Activated naive CD8-positive, alpha-beta T cell treated with anti-CD3 and anti-CD28 coated beads, Interleukin-2, amount 50 U/mL, for 16 hours (primary cell): ENCODE measurements at places on chromosomes 5 and 9.

DNA sequence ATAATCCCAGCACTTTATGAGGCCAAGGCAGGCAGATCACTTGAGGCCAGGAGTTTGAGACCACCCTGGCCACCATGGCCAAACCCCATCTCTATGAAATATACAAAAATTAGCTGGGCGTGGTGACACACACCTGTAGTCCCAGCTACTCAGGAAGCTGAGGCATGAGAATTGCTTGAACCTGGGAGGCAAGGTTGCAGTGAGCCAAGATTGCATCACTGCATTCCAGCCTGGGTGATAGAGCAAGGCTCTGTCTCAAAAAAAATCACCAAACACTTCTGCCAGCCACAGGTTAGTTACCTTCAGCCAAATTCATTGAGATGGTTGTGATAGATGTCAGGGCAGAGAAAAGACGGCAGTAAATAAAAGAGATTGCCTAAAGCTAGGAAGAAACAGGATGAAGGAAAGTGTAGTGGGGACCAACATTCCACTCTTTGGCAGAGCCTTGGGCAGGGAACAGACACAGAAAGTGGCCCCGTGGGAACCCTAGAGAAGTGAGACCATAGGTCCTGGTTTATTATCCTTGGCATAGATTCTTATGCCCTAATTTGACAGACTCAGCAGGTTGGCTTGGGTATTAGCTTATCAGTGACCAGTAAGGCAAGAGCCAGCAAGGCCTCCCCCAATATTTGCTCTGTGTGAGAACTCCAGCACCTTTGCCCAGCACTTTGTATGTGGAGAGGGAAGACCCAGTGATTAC, 5.5 kb upstream of the CEP120 start:
- no peak for DNase-seq

DNA sequence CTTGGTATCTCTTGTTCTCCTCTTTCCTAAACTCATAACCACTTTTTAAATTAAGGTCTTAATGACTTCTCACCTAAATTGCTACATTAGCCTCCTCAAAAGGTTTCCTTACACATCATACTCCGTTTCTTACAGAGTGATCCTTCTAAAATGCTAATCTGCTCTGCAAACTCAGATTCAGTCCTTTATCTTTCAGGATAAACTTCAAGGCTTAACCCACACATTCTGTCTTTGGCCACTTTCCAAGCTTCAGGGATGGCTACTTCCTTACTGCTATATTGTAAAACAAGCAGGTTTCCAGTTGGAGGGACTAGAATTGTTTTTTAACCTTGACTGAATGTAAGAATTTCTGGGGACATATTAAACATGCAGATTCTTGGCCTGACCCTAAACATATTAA, 105.5 kb upstream of the CHD1 start:
- DNase-seq: no peak

GRCh38 chr5:89313044-89313443, 430.1 kb upstream of the MEF2C start:
- no peak for DNase-seq

DNA sequence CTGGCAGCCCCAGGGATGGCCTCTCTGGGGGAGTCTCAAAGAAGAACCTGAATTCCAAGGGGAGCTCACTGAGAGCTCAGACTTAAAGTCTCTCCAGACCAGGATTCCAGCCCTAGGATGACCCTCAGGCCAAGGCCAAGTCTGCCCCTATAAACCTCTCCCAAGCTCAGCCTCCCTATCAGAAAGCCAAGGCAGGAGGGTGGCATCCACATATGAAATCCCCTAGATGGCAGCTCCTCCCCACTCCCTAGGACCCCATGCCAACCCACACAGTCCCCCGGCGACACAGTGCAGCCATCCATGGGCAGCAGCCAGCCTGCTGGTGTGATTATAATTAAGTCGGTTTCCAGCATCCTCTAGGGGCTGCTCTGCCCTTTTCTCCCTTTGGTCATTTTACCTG, 269.9 kb downstream of the CDK5RAP2 start:
- no peak for DNase-seq

- no peak for DNase-seq
Measured at GRCh38 chr5:107329850-107330249, 340.9 kb downstream of the EFNA5 start.

GRCh38 chr9:84163052-84163650, 177.4 kb downstream of the SLC28A3 start:
- no peak for DNase-seq

GRCh38 chr9:111648066-111648465, 13.3 kb upstream of the GNG10 start:
- no peak for DNase-seq

DNA sequence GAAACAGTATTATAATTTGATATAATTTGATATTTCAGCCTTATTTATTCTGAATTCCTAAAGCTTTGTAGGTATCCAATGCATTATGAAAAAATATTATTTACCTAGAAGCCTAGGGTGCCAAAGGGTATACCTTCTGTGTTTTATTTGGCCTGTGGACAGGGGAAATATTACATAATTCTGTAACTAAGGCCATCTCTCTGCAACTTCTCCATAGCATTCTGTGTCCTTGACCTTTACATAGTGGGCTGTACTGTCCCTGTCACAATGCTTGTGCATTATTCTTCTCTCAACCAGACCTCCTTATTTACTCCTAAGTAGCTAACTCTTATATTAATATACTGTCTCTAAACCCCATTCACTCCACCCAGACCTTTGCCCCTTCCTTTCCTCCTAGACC, 57.0 kb upstream of the RANBP6 start:
- DNase-seq: no peak

DNA sequence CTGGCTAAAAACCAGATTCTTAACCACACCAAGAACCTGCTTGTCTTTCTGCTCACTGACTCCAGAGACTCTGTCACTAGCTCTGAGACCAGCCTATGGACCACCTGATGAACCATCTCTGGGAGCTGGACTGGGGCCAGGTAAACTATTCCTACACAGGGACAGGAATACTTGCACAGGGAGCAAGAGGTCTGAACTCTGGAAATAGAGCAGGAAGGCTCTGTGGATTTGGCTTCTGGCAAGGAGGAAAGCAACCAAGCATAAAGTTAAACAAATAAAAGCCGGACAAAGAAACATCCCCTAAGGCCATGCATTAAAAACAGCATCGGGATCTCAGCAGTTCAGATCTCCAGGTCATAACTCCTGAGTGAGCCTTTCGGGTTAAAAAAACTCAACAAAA, 5.6 kb upstream of the SPARC start:
- no peak for DNase-seq
